CD14-positive monocyte (primary cell): ENCODE measurements at places on chromosomes 2 and 18. TPM values are rescaled to one million over a fixed set of nuclear protein-coding genes. Genes with fewer than 3 reads are reported as not detected.
A peak's percentile ranks its signal among the peaks of the same experiment; 100 is the strongest.

DNA sequence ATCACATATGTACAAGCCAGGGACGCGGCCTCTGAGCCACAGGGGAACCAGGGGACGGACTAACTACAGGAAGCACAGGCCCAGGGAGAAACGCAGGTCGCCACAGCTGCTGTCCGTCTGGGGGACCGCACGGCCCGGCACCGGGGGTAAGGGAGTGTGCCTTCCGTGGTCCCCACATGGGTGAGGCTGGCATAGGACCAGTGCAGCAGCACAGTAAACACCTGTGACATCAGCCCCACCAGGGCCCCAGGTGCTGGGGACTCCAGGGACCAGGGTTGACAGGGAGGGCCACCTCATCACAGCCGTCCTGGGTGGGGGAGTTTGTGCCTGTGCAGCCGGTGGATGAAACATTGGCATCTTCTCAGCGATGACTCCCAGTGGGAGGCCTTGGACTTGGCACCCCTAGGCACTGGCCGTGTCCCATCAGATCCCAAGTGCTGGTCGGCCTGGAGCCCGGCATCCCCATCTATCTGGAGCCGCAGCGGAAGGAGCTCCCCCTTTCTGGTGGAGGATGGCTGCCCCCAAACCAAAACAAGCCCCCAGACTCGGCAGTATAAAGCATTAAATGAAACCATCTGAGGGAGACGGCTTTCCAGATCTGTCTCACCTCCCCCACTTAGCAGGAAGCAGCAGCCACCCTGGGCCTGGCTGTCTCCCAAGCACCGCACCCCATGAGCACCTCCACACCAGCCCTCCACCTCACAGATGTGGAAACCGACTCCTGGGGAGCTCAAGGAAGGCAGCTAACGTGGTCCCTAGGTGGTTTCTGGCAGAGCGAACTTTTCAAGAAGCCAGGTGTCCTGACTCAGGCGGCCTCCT, 22.5 kb downstream of the AQP12A start:
- H3K27ac ChIP-seq: no peak overlapping the region
- no peak overlapping the region for H3K4me3 ChIP-seq
- no peaks in the 10 kb centered on the region for H3K4me1 ChIP-seq
- no peaks in the 10 kb centered on the region for H3K27me3 ChIP-seq

DNA sequence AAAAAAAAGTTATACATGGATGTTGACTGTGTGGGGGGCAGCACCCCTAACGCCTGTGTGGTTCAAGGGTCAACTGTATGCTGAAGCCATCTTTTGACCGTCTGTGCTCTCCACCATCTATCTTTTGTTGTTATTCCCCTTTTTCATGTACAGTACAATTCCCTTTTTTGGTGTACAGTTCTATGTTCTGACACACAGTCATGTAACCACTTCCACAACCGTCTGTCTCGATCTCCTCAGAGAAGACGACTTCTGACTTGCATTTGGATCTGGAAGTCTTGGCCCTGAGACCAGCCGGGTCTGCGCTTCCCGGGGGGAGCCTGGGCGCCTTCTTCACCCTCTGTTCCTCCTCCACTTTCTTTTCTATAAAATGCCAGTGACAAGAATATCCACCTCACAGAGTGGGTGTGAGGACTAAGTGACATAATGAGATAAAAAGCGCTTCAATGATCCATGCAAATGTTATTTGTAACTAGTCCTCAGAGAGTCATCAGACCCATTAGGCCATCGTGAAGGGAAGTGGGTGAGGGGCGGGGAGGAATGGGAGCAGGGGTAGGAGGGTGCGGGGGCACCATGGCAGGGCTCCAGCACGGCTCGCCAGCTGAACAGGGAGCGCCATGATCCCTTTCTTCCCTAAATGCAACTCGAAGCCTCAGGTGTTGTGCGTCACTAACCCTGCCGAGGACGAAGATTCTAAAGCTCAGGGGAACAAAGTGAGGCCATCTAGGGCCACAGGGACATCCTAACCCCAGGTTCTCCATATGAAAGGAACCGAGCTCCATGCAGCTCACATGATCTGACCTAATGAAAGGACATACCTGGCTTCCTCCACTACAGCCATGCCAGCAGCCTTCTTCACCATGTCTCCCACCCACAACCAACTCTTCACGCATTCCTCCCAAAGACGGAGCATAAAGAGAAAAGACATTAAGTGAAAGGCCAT, 16.6 kb downstream of the ADCY3 start:
- no peaks in the 10 kb centered on the region for H3K36me3 ChIP-seq
- no peaks in the 10 kb centered on the region for H3K4me1 ChIP-seq
- H3K27me3 ChIP-seq: no peaks in the 10 kb centered on the region
- no peak overlapping the region for H3K4me3 ChIP-seq
- DNase-seq: no peak

GRCh38 chr2:26875808-26876207, 27.9 kb downstream of the DPYSL5 start:
- DNase-seq: no peak
- H3K27me3 ChIP-seq: no peaks in the 10 kb centered on the region
- H3K36me3 ChIP-seq: no peaks in the 10 kb centered on the region
- H3K27ac ChIP-seq: no peak overlapping the region
- H3K4me1 ChIP-seq: no peaks in the 10 kb centered on the region

Gene HOXD9
- not detected for polyA plus RNA-seq

GRCh38 chr2:33292981-33293595, 183.4 kb upstream of the RASGRP3 start:
- H3K27ac ChIP-seq: no peak overlapping the region
- no peaks in the 10 kb centered on the region for H3K36me3 ChIP-seq
- H3K4me1 ChIP-seq: no peaks in the 10 kb centered on the region
- H3K27me3 ChIP-seq: no peaks in the 10 kb centered on the region
- DNase-seq: no peak

DNA sequence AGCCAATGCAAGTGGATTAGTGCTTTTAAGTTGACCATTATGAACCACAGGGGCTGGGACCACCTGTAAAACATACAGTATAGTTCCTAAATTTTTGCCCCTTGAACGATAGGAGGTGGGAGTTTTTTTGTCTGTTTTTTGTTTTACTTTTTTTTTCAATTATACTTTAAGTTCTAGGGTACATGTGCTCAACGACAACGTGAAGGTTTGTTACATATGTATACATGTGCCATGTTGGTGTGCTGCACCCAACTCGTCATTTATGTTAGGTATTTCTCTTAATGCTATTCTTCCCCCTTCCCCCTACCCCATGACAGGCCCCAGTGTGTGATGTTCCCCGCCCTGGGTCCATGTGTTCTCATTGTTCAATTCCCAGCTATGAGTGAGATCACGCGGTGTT, 1797.9 kb upstream of the PIK3C3 start:
- no peak for DNase-seq
- no peaks in the 10 kb centered on the region for H3K27me3 ChIP-seq
- H3K4me1 ChIP-seq: no peaks in the 10 kb centered on the region
- H3K27ac ChIP-seq: no peak overlapping the region
- no peak overlapping the region for H3K4me3 ChIP-seq
- H3K36me3 ChIP-seq: no peaks in the 10 kb centered on the region

Gene RBKS
- polyA plus RNA-seq: 4.3 TPM

DNA sequence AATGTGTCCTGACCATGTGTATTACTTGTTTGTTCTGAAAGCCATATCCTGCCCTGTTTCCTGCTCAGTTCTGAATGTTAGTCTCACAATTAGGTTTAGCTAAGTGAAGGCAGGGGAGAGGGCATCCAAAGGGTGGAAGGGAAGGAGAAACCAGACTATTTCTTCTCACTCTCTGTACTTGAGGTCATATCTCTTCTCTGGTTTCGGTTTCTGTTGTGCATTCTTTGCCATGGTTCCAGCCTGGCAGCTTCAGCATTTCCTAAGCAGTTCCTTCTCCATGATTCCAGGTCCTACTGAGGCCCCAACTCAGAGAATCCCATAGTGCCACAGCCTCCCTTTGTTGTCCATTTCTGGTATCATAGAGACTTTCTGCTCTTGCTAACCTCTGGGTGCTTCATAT, 40.3 kb upstream of the HNMT start:
- no peak overlapping the region for H3K27ac ChIP-seq
- H3K36me3 ChIP-seq: no peaks in the 10 kb centered on the region
- H3K4me3 ChIP-seq: no peak overlapping the region
- no peaks in the 10 kb centered on the region for H3K27me3 ChIP-seq
- no peak for DNase-seq

- H3K4me1 ChIP-seq: no peaks in the 10 kb centered on the region
- H3K27me3 ChIP-seq: no peaks in the 10 kb centered on the region
- no peaks in the 10 kb centered on the region for H3K36me3 ChIP-seq
- H3K4me3 ChIP-seq: no peak overlapping the region
- no peak for DNase-seq
- H3K27ac ChIP-seq: no peak overlapping the region
These were observed 42.9 kb upstream of the SPHKAP start for GRCh38 chr2:228224410-228224809.

DNA sequence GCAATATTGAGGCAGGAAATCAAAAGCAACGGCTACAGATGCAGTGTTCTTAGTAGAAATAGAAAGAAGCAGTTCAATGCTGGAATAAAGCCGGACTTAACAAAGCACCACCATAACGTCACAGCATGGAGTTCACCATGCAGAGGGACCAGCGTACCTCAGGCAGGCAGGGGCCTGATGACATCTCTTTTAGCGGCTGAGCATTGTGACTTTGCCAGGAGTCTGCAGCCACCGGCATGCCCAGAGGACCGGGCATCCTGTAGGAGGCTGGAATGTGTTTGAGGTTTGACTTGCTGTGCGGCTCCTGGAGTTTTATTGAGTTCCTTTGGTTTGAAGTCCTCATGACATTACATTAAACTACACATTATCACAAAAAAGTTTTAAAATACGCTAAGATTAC, 139.8 kb downstream of the UXS1 start:
- DNase-seq: no peak
- no peaks in the 10 kb centered on the region for H3K4me1 ChIP-seq
- no peaks in the 10 kb centered on the region for H3K27me3 ChIP-seq
- no peak overlapping the region for H3K4me3 ChIP-seq
- no peaks in the 10 kb centered on the region for H3K36me3 ChIP-seq

- no peaks in the 10 kb centered on the region for H3K4me1 ChIP-seq
- H3K27me3 ChIP-seq: no peaks in the 10 kb centered on the region
- no peak for DNase-seq
- no peak overlapping the region for H3K4me3 ChIP-seq
These were observed 262.3 kb downstream of the NRXN1 start for GRCh38 chr2:50769406-50770181.

Gene ZDBF2
- polyA plus RNA-seq: 0.03 and 0.16 TPM in 2 replicates

- no peak overlapping the region for H3K4me3 ChIP-seq
- no peak for DNase-seq
- no peak overlapping the region for H3K27ac ChIP-seq
- no peaks in the 10 kb centered on the region for H3K4me1 ChIP-seq
These were observed 225.7 kb upstream of the CCDC150 start for GRCh38 chr2:196413821-196414274.

DNA sequence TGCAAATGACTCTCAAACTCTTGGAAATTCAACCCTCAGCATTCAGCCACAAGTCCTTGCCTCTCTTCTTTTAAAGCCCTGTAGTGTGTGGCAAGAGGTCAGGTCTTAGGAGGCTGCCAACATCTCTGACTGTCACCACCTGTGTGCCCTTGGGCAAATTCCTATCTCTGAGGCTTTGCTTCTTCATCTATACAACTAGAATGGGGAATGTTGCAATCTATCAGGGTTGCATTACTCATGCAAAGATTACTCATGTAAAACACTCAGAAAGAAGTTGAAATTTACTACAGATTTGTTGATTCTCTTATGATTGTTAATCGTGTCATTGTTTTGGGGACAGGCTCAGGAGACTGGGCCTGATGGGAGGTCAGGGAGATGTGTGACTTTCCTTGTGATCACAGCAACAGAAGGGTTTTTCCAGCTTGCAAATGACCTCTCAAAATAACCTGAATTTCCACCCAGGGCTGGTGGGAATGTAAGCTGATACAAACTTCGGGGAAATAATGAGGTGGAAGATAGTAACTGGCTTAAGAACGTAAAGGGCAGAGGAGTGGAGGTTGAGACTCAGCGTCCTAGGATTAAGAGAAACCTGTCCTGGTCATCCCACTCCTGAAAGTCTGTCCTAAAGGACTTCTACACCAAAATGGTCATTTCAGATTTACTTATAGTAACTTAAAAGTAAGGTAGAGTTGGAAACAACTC, 32.1 kb upstream of the SIGLEC15 start:
- H3K27ac ChIP-seq: no peak overlapping the region
- H3K4me3 ChIP-seq: no peak overlapping the region
- peaks cover 3% of the 10 kb centered on the region for H3K4me1 ChIP-seq
- no peaks in the 10 kb centered on the region for H3K27me3 ChIP-seq
- peak; percentile 56 for DNase-seq

Gene HOXD10
- polyA plus RNA-seq: not detected

DNA sequence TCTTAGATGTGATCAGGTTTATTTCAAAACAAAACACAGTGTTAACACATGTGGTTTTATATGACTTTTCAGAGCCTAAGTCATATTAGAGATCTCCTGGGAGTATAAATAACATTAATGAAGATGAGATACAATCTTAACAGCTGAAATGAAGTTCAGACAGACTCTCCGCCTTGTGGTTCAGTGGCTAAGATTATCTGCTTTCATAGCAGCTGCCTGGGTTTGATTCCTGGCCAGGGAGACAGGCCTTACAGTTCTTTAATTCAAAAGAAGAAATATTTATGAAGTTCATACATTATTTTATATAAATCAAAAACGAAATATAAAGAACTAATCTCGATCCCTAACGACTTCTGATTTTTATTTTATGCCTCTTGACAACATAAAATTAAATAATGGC, 35.2 kb upstream of the TTC32 start:
- no peaks in the 10 kb centered on the region for H3K27me3 ChIP-seq
- H3K27ac ChIP-seq: no peak overlapping the region
- no peaks in the 10 kb centered on the region for H3K4me1 ChIP-seq

- H3K36me3 ChIP-seq: no peaks in the 10 kb centered on the region
- DNase-seq: peak; percentile 12
- no peaks in the 10 kb centered on the region for H3K4me1 ChIP-seq
These were observed 60.7 kb downstream of the ANKRD62 start for GRCh38 chr18:12154361-12154760.

DNA sequence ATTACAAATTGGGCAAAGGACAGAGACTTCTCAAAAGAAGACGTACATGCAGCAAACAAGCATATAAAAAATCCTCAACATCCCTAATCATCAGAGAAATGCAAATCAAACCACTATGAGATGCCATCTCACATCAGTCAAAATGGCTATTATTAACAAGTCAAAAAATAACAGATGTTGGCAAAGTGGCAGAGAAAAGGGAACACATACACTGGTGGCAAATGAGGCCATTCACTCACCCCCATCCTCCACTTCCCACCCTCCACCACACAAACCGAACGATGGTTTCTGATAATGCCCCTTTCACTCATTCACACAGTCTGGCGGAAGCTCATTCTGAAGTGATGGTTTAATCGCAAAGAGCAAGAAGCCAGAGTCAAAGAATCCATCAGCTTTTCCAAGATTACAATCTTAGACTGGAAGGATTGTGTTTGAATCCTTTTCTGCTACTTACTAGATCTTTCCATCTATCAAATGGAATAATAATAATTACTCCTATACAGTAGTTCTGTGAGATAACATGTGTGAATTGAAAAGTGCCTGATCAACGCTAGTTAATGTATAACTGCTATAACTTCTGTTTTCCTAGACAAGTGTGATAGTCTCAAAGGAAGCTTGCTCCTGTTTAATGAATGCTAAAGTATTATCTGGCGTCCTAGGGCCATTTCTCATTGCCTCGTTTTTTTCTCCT, 16.9 kb upstream of the CD28 start:
- H3K27me3 ChIP-seq: no peaks in the 10 kb centered on the region
- no peak overlapping the region for H3K4me3 ChIP-seq
- peaks cover 21% of the 10 kb centered on the region for H3K4me1 ChIP-seq
- no peaks in the 10 kb centered on the region for H3K36me3 ChIP-seq
- peak overlapping the region; percentile 21 for H3K27ac ChIP-seq

Gene SPDYA
- not detected for polyA plus RNA-seq
